ENCODE measurements at places on chromosomes 5 and 9.
A peak's percentile ranks its signal among the peaks of the same experiment; 100 is the strongest.

- no peak for DNase-seq
These were observed 700 bp downstream of the SKP2 start for GRCh38 chr5:36152324-36153297.

DNA sequence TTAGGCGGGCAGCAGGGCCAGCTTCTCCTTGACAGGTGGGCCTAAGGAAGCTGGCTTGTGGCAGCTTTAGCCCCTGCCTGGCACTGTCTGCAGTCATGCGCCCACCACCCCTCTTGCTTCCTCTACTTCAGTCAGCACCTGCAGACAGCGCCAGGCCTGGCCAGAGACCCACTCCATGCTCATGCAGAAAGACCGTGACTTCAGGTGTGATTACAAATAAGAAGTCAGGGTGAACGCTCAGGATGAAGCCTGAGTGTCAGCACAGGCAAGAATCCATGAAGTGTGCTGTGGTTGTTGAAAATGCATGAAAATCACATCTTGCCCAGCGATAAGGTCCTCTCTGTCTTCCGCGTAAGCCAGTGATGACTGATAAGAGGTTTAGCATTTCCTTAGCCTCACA is 3.4 kb downstream of the CSF2 start:
- DNase-seq: no peak

DNA sequence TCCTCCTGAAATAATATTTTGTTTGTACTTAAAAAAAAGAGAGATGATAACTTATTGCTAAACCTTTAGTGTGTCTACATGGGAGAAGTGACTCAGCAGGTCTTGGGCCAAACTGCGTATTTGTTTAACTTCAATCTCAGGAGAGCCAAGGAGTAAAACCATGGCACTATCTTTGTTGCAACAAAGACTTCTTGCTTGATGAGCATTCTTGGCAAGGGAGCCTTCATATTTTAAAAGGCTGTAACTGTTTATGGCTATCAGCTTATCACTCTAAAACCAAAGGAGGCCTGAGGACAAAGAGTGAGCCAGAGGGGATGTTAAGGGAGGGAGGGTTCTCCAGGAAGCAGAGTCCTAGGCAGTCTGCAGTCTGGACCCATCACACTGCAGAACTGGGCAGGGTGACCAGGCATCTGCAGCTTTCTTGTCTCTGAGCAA is 216.2 kb upstream of the S1PR3 start:
- DNase-seq: no peak

- no peak for DNase-seq
These were observed 39.4 kb downstream of the UBE2QL1 start for GRCh38 chr5:6488021-6488420.

- no peak for DNase-seq
These were observed 102.9 kb downstream of the RAPGEF6 start for GRCh38 chr5:131532031-131532640.

GRCh38 chr9:130199605-130200004 is 27.4 kb downstream of the NCS1 start:
- peak; percentile 48 for DNase-seq
